ENCODE measurements at places on chromosomes 11 and 22.
A peak's percentile ranks its signal among the peaks of the same experiment; 100 is the strongest.

DNA sequence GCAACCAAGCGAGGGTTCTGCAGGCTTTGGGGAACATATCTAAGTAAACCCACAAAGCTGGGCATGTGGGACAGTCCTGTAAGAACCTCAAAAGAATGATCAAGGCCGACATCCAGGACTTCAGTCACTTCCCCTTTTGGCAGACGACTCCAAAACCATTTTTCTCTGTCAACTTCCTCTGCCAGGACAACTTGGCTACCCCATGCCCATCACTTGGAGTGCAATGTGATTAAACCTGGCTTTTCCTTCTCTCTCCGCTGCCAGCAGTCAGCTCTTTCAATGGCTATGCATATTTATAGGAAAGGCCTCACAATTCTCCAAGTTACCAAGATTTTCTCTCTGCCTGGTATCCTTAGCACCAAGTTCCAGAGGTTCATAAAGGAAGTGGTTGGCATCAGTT is 78.9 kb downstream of the C11orf58 start:
- no peak for DNase-seq

- no peak for DNase-seq
These were observed 2.7 kb downstream of the AHNAK start for GRCh38 chr11:62543680-62544444.

DNA sequence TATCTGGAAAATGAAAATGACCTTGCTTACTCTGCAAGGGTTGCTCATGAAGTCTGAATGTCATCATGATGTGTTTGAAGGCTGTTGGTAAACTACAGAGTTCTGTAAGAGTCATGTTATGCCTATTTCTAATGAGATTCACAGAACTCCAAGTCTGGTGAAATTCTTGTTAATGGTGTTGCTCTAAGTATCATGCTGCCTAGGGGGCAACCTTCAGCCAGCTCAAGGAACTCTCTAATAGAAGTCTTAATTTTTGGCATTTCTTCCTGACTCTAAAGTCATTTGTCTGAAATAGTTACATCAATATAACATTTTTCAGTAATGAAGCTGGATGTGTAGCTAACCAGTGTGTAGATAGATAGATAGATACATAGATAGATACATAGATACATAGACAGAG is 302.8 kb downstream of the FAT3 start:
- no peak for DNase-seq

DNA sequence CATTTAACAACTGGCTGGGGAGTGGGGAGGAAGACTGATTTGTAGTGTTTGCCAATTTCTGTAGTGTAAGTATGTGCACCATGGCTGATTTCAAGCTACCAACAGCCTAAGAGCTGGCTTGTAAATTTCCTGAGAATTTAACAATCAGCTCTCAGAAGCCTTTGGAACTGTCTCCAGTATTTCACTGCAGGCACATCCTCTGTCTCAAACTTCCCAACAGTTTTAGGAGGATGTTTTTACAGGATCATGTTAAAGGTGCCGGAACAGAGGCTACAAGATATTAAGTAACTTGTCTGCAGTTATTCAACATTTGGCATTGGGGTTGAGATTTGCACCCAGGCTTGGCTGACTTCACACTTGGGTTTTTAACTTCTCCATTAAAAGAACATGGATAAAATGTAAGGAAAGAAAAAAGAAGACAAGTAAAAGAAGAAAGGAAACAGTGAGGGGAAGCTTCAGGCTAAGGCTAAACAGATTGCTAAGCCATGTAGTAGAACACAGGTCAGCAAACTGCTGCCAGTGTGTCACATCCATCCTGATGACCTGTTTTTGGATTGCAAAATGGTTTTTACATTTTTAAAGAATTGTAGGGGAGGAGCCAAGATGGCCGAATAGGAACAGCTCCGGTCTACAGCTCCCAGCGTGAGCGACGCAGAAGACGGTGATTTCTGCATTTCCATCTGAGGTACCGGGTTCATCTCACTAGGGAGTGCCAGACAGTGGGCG is 204.8 kb upstream of the SESN3 start:
- no peak for DNase-seq

DNA sequence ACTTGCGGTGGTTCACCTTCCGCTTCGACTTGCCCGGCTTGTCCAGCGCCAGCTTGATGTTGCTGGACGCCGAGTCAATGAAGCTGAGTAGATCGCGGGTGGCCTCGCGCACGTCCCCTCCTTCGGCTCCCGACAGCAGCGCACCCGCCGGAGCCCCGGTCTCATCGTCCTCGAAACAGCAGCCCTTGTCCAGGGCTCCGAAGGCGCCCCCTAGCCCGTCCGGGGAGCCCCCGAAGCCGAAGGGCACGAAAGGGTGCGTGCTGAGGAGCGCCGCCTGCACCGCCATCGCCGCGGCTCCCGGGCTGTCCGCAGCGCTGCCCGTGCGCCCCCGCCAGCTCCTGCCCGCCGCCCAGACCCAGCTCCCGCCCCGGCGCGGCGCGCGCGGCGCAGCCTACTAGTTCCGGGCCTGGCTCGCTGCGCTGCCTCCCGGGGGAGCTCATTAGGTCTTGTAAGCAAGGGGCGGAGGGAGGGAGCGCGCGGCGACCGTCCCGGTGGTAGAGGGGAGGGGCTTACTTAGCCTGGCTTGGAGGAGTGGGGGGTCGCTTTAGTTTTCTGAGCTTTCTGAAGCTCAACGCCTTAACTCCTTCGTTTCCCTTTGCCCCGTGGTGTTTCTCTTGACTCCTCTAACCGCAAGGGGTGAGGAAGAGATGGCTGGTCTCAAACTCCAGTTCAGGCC is at the start of gene FAM181B:
FAM181B (minus strand) TSS at position 421 of the 676 bp plus-strand sequence; CDS start at position 286, 135 bp downstream.
- DNase-seq = peak; percentile 3

DNA sequence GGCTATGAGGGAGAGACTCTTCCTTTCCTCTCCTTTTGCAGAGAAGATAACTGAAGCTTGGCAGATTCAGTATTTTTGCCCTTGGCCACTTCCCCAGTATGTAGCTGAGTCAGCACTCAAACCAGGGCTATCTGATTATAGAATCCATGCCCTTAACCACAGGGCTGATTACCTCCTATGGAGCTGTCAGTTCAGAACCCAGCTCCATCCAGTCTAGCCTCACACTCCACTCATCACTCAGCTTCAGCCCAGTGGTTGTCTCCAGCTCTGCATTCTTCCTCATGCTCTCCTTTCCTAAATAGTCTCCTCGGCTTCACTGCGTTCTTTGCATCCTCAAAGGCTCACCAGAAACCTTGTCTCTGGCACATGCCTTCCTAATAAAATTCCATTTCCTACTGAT is 151.6 kb upstream of the BLID start:
- DNase-seq = peak; percentile 38

DNA sequence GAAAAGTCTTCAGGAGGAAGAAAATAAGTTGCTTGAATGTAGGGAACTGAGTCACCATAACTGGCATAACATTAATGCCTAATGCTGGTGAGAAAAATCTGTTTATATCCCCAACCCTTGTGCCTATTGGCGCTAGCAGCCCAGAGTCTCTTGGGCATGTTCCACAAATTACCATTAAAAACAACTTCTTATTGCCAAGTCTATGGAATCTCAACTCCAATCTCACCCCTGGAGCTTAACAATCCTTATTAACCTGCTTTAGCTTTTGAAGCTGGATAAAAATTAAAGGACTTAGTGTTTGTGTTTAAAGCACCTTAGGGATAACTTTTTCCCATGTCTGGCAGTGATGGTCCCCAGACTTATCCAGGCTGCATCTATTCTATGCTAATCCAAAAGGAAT is 143.0 kb downstream of the APIP start:
- DNase-seq = no peak

- no peak for DNase-seq
These were observed 63.6 kb upstream of the LRRC4C start for GRCh38 chr11:41522899-41523672.

GRCh38 chr11:33617672-33618350 is 82.8 kb downstream of the C11orf91 start:
- no peak for DNase-seq

DNA sequence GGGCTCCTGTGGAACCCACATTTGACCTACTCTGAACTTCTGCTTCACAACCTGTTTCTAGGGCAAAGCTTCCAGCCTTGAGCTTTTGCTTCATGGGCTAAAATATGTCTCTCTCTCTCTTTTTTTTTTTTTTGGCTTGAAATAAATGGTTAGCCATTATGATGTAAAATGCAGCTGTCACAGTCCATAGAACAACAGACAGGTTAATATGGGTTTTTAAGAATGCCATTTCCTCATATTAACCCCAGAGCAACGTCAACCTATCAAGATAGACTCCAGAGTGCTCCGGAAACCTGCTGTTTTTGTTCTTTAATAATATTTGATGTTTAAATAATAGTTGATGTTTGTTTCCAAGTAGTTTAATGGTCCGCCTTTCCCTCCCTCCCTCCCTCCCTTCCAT is 285.6 kb downstream of the TENM4 start:
- no peak for DNase-seq

GRCh38 chr11:44434191-44434590 is 124.3 kb upstream of the ALX4 start:
- no peak for DNase-seq

DNA sequence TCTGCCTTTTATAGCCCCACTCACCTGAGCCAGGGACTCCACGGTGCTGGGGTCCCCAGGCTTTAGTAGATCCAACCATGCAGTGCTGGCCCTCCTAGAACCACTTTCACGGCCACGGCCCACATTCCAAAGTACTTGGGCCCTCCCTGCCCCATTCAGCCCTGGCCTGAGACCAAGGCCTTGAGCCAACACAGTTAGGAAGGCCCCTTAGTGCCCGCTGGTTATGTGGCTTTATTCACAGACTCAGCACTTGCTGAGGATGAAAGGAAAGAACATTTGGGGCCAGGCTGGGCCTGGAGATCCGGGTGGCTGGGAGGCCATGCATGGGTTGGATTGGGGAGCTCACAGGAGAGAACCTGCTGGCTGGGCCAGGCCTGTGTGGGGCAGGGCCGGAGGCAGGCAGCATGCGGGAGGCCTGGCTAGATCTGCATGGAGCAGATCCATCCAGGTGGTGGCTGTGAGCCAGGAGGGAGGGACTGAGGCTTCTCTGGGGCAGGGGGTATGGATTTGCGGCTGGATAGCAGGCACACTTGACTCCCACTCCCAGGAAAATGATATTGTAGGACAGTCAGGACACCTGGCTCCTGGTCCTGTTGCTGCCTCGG is 12.6 kb downstream of the CHRM1 start:
- DNase-seq = no peak

DNA sequence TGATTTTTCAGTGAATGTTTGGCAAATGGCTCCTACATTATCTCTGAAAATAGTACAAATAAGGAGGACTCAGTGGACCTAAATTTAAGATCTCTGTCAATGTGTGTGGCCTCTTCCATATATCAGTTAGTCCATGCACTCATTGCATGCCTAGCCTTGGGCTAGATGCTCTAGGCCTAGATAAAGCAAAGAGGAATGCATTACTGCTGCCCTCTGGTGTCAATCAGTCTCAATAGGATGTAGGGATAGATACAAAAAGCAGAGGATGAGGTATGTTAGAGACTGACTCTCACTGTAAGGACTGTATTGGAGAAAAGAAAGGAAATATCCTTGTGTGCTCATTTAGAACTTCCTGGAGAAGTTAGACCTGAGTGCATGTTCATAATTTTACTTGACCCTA is 42.0 kb downstream of the MS4A2 start:
- DNase-seq = no peak

- no peak for DNase-seq
These were observed 106.3 kb downstream of the KCNQ1 start for GRCh38 chr11:2551131-2551530.

All from astrocyte of the cerebellum (primary cell).